Stimulated activated CD4-positive, alpha-beta T cell treated with anti-CD3 and anti-CD28 coated beads, Interleukin-4, amount 100 ng/mL, for 24 hours (primary cell): ENCODE measurements at places on chromosomes 4 and X.

DNA sequence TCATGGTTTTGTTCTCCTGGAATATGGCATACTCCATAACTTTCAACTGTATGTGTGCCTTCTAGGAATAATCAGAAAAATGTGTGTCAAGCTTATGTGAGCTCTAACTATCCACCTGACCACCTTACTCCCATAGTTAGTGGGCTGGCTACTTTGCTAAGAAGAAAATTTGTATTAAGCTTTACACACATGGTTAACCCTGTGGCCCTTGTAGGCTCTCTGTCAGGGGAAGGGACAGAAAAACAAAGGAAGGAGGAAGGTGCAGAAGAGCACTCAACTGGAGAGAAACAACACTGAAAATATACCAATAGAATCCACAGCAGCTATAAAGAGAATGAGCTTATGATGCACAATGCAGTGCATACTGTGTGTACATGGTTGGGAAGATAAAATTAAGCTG is 84.6 kb downstream of the PPP3CA start:
- no peak for DNase-seq

DNA sequence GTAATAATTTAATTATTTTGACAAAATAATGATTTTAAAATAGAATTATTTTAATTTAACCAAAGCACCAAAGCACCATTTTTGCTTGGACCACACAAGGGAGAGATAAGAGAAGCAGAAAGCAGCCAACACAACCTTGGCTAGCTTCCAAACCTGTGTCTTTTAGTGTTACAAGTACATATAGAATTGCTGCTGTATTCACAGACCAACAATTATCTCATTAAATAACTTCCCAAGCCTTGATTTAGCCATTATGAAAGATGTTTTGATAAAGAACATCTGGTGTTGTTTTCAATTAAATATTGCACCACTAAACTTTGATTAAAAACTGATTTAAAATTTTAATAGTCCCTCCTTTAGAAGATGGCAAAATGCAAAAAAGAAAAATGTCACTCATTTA is 14.0 kb upstream of the IGFBP7 start:
- no peak for DNase-seq

GRCh38 chr4:176189891-176190795 is 5.2 kb downstream of the SPATA4 start:
- DNase-seq = no peak

DNA sequence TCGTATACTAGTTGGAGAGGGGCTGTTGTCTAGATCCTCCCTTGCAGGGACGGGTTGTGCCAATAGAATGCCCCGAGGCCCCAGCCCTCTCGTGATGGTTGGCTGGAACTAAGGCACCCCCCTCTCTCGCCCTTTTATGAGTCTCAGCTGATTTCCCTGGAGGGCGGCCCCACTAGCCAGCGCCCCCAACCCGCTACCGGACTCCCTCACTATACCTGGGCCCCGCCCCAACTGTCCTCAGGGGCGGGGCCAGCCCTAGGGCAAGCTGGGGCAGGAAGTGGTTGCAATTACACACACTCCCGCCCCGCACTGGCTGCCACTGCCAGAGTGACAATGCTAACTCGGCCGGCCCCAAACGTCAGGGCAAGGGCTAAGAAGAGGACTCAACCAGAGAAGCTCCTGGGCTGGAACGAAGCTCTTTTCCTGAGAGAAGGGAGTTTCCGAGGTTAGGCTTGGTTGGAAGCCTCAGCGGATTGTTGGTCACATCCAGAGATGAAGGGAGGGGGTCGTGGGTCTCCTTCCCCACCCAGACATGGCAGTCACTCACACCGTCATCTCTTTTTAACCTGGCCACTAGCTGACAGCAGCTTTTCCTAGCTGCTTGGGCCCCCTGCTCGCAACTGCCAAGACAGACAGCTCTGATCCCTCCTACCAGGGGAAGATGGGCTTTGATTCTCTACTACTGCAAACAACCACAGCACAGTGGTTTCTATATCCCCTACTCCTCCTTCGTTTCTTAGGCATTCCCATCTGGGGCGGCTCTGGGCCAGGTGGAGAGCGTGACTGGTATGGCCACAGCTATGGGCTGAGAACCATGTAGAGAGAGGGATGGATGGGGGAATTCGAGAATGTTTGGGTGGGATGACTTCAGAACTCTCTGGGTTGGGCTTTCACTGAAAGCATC is 21.0 kb upstream of the BCORL1 start:
- DNase-seq = peak; percentile 69

GRCh38 chr4:58456727-58457384 is 1346.7 kb upstream of the IGFBP7 start:
- no peak for DNase-seq

GRCh38 chr4:128513664-128514484 is 226.3 kb upstream of the PGRMC2 start:
- DNase-seq = no peak
